ENCODE measurements at places on chromosomes 3 and 15.

DNA sequence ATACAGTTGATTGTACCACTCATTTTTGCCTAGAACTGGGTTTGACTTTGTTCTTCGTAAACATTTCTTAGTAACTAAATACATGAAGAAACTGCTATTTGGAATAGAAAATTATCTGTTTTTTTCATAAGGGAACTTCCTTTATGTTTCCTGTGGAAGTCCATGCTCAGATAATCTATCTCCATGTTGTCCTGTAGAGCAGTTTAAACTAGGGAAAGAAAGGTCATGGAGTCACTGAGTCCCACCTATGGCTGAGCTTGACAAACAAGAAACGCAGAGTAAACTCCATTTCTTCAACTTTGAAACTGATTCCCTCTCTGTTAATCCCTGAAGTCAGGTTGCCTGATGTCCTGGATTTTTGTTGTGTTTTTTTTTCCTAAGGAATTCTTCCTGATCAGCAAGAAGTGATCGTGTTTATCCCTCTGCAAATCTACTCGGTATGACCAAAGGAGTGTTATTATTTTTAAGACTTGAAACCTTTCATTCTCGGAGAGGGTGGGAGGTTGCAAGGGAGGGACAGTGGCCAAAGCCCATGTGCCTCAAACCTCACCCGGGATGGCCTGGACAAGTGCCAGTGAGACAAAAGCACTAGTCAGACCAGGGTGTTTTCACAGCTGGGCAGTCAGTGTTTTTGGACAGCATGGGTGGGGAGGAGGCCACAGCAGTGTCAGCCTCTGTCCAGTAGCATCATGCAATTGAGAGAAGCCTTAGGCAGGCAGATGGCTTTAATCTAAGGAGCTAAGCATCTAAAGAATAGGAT, 129.8 kb upstream of the PHLDB2 start:
- DNase-seq = peak; percentile 67

GRCh38 chr3:4987538-4988296, 8.5 kb downstream of the BHLHE40 start:
- no peak for DNase-seq

GRCh38 chr15:99435113-99435695, 130.6 kb upstream of the MEF2A start:
- peak; percentile 55 for DNase-seq

- DNase-seq = no peak
Measured at GRCh38 chr3:191119415-191120295, 79.4 kb upstream of the OSTN start.

All from left hindlimb (tissue), 1 donor.